ENCODE measurements at places on chromosomes 7 and 10.

- no peak for DNase-seq
Observed at GRCh38 chr10:120989279-120989678, 138.1 kb downstream of the WDR11 start.

DNA sequence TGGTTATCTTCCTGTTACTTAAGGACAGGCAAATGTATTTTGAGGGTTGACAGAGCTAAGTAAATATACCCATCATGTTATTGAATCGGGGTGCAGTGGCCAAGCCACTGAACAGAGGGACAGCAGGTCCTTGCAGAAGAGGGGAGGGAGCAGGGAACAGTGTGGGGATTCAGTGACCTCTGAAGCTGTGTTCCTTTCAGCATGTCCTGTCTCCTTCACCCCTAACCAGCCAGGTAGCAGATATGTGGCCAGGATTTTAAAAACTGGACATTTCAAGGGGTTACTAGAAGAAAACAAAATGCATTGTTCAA is 12.7 kb downstream of the ANK3 start:
- DNase-seq = no peak

DNA sequence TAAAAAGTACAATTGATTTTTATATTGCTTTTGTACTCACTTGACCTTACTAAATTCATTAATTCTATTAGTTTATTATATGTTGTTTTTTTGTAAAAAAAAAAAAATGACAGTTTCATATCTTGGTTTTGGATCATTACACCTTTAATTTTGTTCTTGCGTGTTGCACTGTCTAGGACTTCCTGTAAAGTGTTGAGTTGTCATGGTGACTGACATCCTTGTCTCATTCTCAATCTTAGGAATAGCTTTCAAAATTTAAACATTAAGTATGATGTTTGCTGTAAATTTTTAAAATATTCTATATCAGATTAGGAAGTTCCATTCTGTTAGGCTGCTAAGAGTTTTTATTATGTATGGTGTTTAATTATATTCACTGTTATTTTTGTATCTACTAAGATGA is 139.1 kb downstream of the ARHGAP12 start:
- DNase-seq = no peak

DNA sequence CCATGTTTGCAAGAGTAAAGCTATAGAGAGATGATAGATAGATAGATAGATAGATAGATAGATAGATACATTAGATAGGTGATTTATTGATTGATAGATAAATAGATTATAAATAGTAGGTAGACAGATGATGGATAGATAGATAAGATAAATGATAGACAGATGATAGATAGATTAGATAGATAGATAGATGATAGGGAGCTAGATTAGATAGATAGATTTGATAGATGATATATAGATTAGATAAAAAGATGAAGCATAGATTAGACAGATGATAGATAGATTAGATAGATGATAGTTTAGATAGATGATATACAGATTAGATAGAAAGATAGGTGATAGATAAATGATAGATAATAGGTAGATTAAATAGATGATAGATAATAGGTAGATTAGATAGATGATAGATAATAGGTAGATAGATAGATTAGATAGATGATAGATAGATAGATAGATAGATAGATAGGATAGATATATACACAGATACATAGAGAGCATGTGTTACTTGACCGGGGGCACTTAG is 243.3 kb upstream of the FOXK1 start:
- no peak for DNase-seq

DNA sequence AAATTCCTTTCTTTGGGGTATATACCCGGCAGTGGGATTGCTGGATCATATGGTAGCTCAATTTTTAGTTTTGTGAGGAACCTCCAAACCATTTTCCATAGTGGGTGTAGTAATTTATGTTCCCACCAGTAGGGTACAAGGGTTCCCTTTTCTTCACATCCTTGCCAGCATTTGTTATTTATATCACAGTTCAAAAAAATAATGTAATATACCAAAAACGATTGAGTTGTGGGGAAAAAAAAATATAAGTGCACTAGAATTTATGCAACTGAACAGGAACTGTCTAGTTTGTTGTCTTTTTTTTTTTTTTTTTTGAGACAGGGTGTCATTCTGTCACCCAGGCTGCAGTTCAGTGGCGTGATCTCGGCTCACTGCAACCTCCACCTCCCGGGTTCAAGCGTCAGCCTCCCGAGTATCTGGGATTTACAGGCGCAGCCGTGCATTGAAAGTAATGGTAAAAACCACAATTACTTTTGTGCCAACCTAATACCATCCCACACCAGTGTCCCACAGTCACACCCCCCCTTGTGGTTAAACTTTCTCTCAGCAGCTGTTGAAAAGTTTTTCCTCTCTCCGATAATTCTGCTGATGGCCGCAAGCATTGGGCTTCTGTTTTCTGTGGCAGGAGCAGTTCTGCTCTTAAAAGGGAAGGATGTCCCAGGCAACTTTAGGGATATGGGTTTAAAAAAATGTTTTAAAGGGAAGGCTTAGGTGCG is 6.8 kb upstream of the LAT2 start:
- no peak for DNase-seq

- no peak for DNase-seq
Observed at GRCh38 chr10:24914148-24914547, 38.3 kb downstream of the PRTFDC1 start.

DNA sequence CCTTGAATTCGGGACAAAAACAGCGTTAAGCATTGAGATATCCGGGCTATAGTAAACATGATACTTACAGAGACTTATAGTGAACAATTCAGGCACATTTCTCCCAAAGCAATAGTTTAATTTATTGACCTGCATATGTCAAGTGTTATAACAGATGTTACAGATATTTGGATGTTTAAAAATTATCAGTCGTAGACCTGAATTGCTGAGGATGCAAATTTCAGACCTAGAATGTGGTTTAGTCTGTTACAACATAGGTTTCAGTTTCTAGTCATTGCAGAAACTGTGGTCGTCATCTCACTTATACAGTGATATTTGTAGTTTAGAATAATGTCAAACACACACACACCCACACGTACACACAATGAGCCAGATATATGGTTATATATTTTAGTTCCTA is 85.2 kb downstream of the VTI1A start:
- DNase-seq = no peak

- DNase-seq = no peak
Observed at GRCh38 chr7:46468753-46469356, 547.8 kb upstream of the IGFBP3 start.

- DNase-seq = no peak
Observed at GRCh38 chr10:71085689-71086438, 126.5 kb upstream of the UNC5B start.

DNA sequence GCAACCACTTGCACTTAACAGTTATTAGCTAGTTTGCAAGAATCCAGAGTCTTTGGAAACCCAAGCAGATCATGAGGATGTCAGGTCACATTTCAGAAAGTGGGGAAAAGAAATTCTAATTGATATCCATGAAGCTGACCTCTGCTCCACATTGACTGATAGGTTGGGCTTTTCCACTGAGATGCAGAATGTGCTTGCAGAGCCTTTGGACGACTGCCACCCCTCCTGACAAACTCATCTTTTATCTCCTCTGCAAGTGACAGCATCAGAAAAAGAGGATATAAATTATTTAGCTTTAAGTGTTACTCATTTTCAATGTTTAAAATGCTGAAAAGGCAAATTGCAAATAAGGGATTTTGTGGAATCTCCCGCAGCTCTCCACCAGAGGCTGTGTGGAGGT is 75.3 kb downstream of the C10orf90 start:
- no peak for DNase-seq

- no peak for DNase-seq
Observed at GRCh38 chr10:95788830-95789229, 32.9 kb downstream of the ENTPD1 start.

DNA sequence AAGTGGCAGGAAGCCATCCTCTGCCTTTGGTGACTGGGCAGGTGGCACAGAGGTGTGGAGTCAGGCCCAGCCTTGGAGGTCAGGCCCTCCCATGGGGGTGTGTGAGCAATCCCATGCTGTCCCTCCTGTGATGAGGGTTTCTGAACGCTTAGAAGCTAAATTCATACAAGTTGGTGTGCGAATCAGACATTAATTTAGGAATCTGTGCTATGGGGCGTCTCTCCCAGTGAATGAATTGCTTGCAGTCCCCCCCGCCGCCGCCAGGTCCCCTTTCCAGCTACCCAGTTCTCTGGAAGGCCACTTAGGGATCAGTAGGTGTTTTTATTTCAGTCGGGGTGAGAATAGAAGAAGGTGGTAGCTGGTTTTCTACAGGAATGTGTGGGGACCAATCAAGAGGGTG is 37.5 kb downstream of the LRRC18 start:
- DNase-seq = no peak

Measured in NCI-H446 (cell line).